ENCODE measurements at places on chromosomes 3 and 15.

- DNase-seq: no peak
Measured at GRCh38 chr3:30520699-30521098, 85.7 kb upstream of the TGFBR2 start.

- DNase-seq: no peak
Measured at GRCh38 chr3:156299569-156299968, 179.2 kb downstream of the KCNAB1 start.

GRCh38 chr15:59549301-59550185, 62.0 kb upstream of the GCNT3 start:
- DNase-seq: no peak

DNA sequence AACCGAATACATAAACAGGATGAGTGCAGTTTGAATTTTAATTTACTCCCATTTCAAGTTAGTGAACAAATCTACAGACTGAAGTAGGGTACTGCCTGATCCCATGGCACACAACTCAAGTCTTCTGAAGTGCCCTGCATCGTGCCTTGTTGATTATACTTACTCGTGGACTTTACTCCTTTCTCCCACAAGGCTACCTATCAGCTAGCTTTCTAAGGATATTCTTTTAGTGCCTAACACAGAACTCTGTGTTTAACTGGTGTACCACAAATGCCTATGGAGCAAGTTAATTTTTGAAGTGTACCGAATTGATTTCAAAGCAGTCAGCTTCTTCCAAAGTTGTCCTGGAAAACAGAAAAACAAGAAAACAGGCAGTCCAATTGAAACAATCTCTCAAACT, 119.8 kb downstream of the TNIK start:
- DNase-seq: peak; percentile 80

GRCh38 chr3:63338351-63338750, 60.2 kb downstream of the SYNPR start:
- DNase-seq: no peak

DNA sequence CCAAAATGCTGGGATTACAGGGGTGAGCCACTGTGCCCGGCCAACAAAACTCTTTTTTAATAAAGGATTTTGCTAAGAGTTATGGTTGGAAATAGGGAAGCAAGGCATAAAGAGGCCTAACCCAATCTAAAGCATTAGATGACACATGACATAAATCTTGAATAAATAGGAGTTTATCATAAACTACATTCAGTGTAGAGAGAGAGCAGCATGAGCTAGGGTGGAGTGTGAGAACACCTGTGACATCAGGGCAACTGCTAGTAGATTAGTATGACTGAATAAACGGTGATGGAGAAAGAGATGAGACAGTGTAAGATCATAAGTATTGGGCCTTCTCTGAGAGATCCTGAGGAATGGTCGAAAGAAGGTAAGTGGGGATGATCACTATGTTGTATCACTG, 63.7 kb downstream of the DPPA2 start:
- DNase-seq: no peak

GRCh38 chr15:82122746-82123400, 77.1 kb upstream of the MEX3B start:
- peak; percentile 35 for DNase-seq

DNA sequence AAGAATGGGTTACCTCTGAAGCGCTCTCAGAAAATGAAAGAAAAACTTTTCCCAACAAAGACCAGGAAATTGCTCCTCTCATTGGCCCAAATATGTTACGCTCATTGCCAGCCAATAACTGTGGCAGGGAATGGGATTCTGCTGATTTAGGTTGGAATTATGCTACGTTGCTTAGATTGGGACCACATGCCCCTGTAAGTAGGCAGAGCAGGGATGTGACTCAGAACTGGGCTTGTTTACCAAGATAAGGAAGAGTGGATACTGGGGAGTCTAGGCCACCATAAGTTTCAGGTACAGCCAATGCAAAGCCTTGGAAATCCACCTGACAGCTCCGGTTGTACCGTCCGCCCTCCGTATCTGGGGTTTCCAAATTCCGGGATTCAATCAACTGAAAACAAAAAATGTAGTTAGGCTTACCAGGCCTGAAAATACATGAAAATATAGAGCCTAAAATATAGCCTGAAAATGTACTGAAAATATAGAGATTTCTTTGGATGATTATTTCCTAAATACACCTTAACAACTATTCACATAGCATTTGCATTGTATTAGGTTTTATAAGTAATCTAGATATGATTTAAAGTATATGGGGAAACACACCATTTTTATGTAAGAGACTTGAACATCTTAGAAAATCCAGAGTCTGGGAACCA, 1.5 kb upstream of the TCF12 start:
- no peak for DNase-seq

DNA sequence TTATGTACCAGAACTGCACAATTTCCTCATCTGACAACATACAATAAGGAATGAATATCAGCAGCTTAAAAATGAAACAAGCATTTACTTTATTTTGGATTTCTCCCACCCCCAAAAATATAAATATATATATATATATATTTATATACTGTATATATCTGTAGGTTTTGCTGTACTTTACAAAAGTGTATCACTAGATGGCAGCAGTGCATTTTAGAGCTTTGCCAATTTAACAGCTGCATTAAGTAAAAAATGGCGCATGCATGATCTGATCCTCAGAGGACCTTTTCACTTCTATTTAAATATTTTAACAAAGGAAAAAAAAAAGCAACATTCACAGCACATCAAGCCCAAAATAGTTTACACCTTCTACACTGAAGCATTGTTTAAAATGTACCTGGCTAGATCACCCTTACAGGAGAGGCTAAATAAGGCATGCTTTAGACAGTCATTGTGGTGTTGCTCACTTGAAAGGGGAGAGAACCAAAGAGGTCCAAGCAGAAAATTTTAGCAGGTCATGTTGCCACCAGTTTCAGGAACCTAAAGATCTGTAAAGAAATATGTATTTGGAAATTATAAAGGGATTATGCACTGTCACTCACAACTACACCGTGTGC, 72.6 kb downstream of the NPTN start:
- DNase-seq: no peak

DNA sequence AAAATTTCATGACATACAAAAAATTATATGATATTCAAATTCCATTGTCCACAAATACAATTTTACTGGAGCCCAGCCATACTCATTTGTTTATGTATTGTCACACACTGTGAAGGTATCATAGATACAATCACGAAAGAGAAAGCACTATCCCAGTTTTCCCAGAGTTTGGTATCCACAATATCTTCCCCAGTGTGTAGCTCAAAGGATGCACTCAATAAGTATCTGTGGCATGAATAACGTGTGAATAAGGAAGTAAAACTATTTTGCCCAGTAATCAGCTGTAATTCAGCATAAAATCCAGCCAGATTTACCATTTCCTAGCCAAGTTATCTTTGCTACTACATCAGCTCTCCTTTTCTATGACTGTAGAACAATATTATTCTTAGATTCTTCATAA, 131.3 kb upstream of the KCNMB2 start:
- DNase-seq: no peak

- no peak for DNase-seq
Measured at GRCh38 chr3:57797701-57798487, 41.8 kb downstream of the SLMAP start.

DNA sequence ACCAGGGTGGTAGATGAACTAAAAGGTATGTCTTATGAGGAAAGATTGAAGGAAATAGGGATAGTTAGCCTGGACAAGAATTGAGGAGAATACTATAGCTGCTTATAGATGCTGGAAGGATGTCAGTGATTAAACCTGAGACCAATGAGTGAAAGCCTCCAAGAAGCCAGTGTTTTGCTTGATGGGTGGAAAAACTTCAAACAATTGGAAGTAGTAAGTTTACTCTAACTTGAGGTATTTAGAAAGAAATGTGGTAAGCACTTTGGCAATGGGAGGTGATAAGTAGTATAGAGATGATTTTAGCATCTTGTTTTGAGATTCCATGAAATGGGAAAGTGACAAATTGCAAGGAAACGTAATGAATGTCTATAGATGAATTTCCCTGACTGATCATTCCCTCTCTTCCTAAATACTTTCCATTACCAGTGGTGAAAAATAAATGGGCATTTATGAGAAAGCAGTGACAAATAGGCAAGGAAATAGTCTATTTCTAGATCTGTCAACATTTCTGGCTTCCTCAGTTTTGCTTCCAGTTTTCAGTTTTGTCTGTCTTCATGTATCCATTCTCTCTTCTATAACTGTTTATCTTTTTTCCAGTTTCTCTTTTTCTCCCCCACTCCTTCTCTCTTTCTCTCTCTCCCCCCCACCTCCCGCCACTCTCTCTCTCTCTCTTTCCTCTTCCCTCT, 19.2 kb downstream of the SLC15A2 start:
- DNase-seq: no peak

DNA sequence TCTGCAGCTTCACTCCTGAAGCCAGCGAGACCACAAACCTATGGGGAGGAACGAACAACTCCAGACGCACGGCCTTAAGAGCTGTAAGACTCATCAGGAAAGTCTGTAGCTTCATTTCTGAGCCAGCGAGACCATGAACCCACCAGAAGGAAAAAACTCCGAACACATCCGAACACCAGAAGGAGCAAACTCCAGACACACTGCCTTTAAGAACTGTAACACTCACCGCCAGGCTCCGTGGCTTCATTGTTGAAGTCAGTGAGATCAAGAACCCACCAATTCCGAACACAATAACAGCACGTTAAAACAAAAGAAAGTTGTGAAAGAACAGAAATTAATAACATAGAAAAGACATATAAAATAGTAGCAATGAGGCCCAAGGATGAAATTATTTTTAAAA, 300.5 kb upstream of the MDFIC2 start:
- DNase-seq: no peak

- DNase-seq: no peak
Measured at GRCh38 chr3:195282961-195283360, 12.0 kb upstream of the XXYLT1 start.

DNA sequence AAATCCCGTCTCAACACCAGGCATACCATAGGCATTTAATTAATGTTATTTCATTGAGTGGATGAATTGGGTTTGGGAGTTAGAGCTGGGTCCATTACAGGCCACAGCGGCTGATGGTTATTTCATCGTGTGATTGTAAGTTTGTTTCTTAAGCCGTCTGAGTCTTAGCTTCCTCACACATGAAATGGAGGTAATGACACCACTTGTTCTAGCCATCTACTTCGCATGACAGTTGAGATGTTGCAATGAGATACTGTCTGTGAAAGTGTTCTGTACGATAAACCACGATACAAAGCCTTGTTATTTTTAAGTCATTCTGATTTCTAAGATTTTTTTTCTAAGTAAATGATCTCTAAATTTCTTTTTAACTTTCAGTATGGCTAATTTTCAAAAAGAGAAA, 8.6 kb upstream of the TP63 start:
- DNase-seq: no peak

- no peak for DNase-seq
Measured at GRCh38 chr3:31924610-31925270, 56.3 kb downstream of the OSBPL10 start.

DNA sequence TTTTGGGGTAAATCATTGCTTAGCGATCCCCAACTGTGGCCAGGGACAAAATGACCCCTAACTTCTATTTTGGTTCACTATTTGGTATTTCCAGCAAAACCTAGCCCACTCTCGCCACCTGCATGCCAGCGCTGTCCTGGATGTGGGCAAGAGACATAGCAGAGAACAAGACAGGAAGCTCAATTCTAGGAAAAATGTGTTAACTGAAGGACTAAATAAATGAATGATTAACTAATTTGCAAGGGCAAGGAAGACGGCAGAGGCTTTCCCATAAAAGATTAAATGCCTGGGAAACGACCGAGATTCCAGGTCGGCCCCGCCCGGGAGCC, 408 bp downstream of the NICN1 start:
- no peak for DNase-seq

GRCh38 chr3:183797996-183798395, 27.4 kb downstream of the MAP6D1 start:
- DNase-seq: no peak

DNA sequence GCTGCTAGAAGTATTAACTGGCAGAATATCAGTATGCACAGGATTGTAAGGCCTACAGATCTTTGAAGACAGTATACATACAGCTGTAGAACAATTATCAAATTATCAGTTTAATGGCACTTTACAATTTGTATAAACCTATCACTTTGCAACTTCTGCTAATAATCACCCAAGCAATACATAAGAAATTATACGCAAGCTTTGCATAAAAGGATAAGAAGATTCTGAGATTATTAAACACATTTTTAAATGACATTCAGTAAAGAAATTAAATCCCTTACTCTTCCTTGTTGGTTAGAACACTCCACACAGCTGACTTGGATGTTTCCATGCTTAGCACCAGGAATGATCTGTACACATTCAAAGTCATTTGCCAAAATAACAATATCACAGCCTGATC, 46.8 kb downstream of the DMXL2 start:
- no peak for DNase-seq

DNA sequence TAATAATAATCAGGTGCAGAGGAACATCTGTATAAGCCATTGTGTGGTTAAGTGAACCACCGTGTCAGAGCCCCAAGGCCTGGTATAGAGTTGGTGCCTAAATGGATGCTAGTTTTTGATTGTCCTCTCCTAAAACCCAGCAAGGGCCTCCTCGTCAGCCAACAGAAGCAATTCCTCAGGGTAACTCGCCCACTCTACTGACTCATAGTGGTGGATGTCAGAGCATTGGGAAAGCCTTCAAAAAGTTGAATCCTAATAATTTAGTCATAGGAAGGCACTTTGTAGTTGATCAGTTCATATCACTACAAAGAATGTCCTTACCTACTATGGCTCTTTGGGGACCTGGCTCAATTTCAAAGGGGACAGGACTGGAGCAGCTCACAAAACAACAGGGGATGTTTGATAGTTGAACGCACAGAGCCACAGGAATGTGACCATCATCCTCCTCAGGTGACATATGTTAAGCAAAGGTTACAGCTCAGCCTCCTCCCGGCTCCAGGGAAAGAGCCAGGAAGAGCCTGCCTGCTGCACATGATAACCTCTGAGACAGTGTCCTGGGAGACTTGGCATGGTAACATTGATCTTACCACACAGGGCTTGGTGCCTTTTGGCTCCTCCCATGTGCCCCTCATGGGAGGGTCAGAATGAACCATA, 338.7 kb downstream of the CLSTN2 start:
- DNase-seq: no peak

DNA sequence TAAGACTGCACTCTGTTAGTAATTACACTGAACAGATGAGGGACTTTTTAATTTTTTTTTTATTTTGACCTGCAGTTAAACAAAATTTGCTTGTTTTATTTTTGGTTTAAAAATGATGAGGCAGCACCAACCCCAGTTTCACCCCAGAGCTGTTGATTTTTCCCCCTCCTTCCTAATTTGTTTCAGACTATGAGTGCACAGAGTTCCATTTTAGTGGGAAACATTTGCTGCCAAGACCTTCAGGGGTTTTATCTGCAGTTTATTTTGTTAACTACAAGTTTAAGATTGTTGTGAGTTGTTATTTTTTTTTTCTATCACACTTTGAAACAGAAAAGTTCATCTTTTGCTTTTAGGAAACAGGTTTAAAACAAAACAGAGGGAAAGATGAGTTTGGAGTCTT, 455.9 kb upstream of the NR2F2 start:
- no peak for DNase-seq

- DNase-seq: no peak
Measured at GRCh38 chr15:49148727-49149126, 6.7 kb downstream of the COPS2 start.

DNA sequence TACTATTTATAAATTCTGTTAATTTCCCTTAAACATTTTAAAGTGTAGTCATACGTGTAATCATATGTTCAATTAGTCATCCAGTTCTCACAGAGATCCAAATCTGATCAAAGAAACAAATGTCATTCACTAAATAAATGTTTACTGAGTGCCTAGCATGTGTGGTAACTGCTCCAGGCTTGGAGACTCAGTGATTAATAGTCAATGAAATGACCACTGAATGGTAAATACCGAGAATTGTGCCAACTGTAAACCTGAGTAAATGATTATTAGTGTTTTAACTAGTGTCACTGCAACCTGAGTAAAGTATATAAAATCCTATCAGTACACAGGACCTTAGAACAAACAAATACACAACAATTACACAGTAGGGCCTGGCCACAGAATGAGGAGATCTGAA, 52.3 kb downstream of the SH3GL3 start:
- DNase-seq: no peak

All from large intestine (tissue), 12 donors.